ENCODE measurements at places on chromosomes 5 and 9.
A peak's percentile ranks its signal among the peaks of the same experiment; 100 is the strongest.

DNA sequence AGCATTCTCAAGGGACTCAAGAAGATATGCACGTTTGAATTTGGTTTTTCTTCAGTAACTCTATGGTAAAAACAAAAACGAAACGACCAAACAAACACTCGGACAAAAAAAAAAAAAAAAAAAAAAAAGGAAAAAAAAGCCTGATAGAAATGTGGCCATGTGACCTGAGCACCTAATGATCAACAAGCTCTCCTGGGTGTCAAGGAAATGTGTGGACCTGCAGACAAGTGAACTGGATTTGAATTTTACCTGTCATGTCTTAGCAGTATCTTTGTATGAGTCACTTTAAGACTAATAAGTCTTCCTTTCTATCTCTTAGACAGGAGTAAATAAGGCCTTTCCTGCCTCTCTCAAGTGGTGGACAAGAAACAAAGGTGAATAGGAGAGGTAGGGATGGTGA lies 190.6 kb upstream of the GRIA1 start:
- DNase-seq, result no peak

DNA sequence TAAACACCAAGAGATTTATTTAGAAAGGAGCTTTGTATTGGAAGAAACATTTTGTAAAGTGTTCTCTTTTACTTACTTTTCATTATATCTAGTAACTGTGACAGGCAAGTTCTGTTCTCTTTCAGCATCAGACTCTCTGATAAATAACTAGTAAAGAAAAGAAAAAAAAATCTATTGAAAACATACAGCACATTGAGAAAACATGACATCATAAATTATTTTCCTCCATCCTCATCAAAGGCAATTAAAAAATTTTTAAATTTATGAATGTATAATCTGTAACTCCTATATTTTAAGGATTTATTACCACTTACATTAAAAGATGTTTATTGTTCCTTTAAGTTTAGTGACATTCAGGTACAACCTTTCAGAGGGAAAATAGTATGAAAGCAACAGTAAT lies 11.1 kb downstream of the CCNH start:
- no peak for DNase-seq

DNA sequence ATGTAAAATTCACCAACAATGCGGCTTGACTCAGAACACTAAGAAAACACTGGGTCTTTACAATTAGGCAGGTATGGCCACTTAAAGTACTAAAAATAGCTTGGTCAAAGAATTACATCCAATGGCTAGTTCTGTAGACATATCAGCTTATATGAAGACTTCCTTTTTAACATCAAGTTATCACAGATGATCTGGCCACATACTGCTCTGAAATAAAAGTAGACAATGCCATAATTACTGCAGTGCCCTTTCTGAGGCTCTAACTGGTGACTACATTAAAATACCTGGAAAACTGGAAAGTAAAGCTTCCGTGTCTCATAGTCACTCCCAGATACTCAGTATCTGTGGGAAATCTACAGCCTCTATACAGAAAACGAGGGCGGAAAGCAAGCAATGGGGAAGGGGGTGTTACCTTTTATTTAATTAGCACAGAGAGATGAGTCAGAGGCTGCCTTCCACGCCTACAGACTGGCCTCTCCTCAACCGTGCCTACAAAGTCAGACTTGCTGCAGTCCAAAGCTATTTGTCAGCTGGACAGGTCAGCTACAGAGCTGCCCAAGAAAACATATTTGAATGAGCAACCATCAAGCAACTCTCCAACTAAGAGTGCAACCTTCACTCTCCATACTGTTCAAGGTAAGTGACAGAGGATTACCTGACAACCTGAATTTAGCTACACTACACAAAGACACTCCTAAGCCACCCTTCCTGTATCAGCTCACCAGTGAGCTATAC lies 8.7 kb downstream of the SERINC5 start:
- DNase-seq, result peak; percentile 25

DNA sequence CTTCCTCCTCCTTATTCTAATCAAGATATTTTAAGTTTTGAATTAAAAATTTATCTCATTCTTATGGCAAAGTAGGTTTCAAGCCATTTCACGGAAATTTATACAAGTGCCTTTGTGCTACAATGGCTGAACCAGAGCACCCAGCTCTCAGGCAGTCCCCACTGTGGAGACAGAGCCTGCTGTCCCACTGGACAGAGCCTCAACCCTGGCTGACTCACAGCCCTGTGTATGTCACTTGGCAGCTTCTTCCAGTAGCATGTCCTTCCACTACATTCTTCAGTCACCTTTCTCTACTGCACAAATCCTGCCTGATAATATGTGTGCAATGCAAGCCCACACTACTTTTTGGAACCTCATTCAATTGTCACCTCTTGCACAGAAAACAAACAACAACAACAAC lies 253.1 kb downstream of the PDE4D start:
- no peak for DNase-seq

GRCh38 chr5:168851902-168852321 lies 272.7 kb upstream of the PANK3 start:
- DNase-seq, result no peak

GRCh38 chr5:80254767-80255430 lies 949 bp downstream of the SERINC5 start:
- DNase-seq, result no peak

- DNase-seq, result no peak
These were observed 570.6 kb upstream of the ZNF608 start for GRCh38 chr5:125316915-125317535.

DNA sequence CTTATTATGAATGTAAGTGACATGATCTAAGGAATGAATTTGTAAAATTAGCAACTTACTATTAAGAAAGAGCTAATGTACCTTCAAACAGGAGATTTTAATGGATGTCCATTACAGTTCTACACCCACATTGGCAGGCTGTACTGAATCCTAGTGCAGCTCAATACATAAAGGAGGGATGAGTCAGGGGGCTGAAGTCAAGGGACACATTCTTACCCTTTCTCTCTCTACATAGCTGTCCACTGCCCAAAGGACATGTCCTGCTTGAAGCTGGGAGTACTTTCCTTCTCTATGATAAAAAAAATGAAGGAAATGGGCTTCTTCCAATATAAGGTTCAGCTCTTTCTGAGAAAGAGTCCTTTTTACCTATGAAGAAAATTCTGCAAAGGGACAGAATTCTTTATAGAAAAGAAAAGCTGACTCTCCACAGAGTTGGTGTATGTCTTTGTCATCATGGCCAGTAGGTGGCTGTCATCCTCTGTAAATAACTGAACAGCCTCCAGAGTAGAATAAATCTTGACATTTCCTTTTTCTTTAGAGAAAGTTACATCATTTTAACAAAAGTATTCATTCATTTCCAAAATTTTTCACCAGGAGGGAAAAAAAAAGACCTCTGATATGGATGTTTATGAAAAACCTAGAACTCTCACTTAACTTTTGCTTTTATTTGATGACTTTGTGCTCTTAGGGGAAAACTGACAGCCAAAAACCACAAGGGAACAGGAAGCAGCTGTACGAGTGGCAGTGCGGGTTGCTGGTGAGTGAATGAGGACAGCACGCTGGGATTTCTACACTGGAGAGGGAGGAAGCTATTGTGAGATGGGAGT lies 13.1 kb upstream of the IFNA14 start:
- no peak for DNase-seq

DNA sequence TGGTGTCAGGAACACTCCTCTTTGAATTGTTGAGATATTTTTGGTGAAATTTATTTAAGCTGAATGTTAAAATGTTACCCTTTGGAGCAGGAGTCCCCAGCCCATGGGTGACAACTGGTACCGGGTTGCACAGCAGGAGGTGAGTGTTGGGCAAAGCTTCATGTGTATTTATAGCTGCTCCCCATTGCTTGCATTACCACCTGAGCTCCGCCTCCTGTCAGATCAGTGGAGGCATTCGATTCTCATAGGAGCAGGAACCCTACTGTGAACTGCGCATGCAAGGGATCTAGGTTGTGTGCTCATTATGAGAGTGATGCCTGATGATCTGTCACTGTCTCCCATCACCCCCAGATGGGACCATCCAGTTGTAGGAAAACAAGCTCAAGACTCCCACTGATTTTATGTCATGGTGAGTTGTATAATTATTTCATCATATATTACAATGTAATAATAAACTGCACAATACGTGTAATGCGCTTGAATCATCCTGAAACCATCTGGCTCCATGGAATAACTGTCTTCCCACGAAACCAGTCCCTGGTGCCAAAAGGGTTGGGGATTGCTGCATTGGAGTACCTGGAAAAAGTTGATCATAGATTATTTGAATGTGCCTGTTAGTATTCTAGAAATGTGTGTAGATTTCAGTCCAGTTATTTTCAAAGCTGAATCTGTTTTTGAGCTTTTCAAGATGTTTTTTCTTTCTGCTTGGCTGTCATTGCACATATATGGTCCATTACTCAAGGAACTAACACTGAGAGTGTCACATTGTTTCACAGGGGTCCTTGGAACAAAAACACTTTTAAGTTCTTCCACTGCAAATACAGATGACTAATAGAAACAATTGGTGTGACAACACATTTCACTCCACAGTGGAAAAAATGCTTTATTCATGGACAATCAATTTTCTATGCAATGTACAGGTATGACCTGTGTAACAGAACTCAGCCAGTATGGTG lies 104.6 kb upstream of the TNFAIP8 start:
- DNase-seq, result no peak

DNA sequence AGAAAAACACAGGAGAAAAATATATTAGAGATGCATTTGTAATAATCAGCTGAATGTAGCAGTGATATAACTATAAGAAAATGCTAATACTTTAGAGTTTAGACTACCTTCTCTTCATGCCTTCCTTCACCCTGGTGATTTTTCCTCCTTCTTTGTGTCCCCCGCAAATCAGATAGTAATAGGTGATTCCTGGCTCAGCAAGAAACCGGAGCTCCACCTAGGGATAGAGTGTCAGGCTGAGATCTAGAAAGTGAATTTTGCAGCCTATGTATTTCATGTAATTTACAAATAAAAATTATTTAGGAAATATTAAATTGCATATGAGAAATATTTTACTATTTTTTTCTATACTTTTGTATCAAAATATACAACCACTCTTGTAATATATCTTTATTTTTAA lies 109.8 kb upstream of the ST8SIA4 start:
- DNase-seq, result no peak

GRCh38 chr5:139204196-139204595 lies 6.0 kb upstream of the SIL1 start:
- DNase-seq, result no peak

DNA sequence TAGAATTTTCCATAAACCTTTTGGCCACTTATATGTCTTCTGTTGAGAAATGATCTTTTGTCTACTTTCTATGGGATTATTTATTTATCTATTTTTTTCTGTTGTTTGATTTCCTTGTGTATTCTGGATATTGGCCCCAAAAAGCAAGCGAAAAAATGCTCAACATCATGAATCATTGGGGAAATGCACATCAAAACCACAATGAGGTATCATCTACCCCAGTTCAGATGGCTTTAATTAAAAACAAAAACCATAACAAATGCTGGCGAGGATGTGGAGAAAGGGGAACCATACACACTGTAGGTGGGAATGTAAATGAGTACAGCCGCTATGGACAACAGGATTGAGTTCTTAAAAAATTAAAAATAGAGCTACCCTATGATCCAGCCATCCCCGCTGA lies 125.0 kb upstream of the LPCAT1 start:
- no peak for DNase-seq

- DNase-seq, result no peak
These were observed 47.3 kb downstream of the PRLR start for GRCh38 chr5:35182910-35183535.

DNA sequence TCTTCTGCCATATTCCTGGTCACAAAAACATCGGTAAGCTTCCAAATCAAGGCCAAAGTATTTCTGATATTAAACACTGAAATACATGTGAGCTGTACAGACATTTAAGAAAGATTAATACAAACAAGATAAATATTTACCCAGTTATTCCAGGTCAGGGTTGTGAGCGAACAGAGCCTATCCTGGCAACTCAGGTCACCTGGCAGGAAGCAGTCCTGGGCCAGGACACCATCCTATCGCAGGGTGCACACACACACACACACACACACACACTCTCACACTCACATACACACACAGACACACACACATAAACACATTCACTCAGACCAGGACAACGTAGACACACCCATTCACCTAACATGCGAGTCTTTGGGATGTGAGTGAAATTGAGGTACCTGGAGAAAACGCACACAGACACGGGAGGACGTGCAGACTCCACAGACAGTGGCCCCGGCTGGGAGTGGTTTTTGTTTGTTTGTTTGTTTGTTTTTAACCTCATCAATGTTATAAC lies 82.4 kb upstream of the CACNA1B start:
- no peak for DNase-seq

- DNase-seq, result no peak
These were observed 19.1 kb downstream of the CAMSAP1 start for GRCh38 chr9:135888126-135888765.

DNA sequence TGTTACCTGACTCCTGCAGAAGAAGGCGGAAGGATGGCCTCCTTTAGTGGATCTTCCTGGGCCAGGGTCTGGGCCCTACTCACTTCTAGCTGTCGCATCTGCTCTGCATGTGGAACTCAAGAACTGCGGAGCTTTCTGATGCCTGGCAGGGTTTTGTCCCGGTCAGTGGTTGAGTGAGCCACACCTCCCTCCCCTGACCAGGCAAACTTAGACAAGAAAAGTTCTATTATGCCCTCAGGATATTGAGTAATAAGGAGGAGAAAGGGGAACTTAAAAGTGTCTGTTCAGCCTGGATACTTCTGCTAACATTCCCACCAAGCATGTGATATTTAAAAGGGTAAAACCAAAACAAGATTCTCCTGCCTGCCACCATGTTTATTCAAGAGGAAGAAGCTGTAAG lies at the start of gene FYB1:
TSS of gene FYB1 (minus strand) at position 127 of the 400 bp plus-strand sequence. CDS start 16,603 bp downstream, outside the sequence.
- no peak for DNase-seq

DNA sequence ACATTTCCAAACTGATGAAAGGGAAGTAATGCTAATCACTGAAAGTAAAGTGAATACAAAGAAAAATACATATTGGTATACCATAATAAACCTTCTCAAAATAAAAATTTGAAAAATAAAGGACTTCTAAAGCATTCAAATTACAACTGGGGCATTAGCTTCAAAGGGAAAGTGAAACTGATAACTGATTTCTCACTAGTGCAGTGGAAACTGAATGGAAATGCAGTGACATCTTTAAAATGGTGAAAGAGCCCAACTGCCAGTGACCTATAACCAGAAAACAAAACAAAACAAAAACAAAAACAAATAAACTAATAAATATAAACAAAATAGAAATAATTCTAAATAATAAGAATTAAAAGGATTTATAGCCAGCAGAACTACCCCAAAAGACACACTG lies 297.5 kb upstream of the GRIN3A start:
- no peak for DNase-seq

GRCh38 chr5:84113246-84114105 lies 271.2 kb downstream of the EDIL3 start:
- DNase-seq, result no peak

- no peak for DNase-seq
These were observed 121.3 kb downstream of the LHFPL2 start for GRCh38 chr5:78527054-78527859.

GRCh38 chr5:99314721-99315120 lies 385.9 kb upstream of the CHD1 start:
- no peak for DNase-seq
